ENCODE measurements at places on chromosomes 6 and 20.

GRCh38 chr6:168163096-168163731, 84.2 kb upstream of the FRMD1 start:
- DNase-seq: no peak

- DNase-seq: no peak
These were observed 55.0 kb downstream of the PPP1R3G start for GRCh38 chr6:5139828-5140771.

GRCh38 chr6:98838975-98839374, 4.6 kb downstream of the POU3F2 start:
- no peak for DNase-seq

GRCh38 chr6:20918868-20919267, 384.6 kb downstream of the CDKAL1 start:
- DNase-seq: no peak

DNA sequence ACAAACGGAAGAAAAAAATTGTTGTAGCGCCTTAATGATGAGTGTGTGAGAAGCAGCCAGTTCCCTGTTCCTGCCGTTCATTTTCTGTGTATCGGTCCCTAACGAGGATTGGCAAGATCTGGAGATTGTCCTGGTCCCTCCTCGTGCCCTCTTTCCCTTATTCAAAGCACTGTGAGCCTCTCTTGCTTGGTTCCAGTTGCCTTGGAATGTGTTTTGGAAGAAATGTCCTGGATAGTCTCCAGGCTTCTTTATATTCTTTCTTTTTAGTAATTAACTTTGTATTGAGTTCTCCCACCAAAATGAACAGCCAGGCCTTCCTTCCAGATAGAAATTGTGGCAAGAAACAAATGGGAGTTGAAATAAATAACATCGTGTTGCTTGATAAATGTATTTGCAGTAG, 348.3 kb downstream of the CDH26 start:
- DNase-seq: no peak

DNA sequence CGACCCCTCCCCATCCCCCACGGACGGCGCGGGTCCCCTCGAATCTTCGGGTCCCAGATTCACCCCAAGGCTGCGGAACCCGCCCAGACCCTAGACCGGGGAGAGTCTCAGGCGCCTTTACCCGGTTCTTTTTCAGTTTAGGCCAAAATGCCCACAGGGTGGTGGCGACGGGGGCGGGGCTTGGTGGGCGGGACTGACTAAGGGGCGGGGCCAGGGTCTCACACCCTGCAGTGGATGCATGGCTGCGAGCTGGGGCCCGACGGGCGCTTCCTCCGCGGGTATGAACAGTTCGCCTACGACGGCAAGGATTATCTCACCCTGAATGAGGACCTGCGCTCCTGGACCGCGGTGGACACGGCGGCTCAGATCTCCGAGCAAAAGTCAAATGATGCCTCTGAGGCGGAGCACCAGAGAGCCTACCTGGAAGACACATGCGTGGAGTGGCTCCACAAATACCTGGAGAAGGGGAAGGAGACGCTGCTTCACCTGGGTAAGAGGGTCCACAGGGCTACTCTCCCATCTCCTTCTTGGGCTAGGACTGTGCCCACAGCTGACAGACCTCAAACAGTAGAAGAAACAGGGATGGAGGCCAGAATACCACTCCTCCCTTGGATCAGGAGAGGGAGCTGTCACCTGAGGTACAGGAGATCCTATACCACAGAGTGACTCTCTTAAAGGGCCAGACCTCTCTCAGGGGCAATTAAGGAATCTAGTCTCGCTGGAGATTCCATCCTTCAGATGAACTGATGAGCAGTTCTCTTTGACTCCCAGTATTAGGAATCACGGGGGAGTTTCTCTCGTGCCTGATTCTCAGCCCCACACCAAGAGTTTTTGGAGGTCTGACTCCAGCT, 942 bp downstream of the HLA-E start:
- DNase-seq: peak; percentile 77

Data from stimulated activated CD8-positive, alpha-beta memory T cell treated with anti-CD3 and anti-CD28 coated beads, Interleukin-2, amount 100 ng/mL, for 48 hours (primary cell).